ENCODE measurements at places on chromosomes 1 and 21. TPM values are rescaled to one million over a fixed set of nuclear protein-coding genes. Genes with fewer than 3 reads are reported as not detected.

GRCh38 chr1:203625628-203626019, 1.0 kb upstream of the ATP2B4 start:
- DNase-seq: no peak

GRCh38 chr1:66395202-66396061, 138.5 kb upstream of the SGIP1 start:
- no peak for DNase-seq

DNA sequence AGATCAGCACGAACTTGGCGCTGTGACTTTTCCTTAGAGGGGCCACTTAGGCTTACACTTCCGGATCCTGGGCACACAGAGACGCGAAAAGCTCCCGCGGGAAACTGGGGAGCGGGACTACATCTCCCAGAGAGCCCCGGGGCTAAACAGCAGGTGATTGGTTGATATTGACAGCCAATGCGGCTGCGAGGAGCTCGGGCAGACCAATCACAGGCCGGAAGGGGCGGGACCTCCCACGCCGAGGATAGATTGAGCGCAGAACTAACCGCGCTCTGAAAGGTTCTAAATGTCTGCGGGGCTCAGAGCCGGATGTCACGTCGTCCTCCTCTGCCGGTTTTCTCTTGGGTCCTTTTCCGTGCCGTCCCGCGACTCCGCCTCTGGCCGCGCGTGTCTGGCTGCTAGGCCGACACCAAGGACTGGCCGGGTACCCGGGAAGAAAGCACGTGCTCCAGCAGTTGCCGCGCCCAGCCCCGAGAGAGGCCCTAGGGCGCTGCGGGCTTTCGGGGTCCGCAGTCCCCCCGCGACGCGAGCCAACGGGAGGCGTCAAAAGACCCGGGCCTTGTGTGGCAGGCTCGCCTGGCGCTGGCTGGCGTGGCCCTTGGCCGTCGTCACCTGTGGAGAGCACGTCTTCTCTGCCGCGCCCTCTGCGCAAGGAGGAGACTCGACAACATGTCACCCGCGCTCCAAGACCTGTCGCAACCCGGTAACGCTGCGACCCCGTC, at the start of gene MTR:
Gene MTR, plus strand, starts transcription at position 258 of the 722 bp plus-strand sequence. Its CDS starts 412 bp downstream, at position 670.
- peak; percentile 87 for DNase-seq

DNA sequence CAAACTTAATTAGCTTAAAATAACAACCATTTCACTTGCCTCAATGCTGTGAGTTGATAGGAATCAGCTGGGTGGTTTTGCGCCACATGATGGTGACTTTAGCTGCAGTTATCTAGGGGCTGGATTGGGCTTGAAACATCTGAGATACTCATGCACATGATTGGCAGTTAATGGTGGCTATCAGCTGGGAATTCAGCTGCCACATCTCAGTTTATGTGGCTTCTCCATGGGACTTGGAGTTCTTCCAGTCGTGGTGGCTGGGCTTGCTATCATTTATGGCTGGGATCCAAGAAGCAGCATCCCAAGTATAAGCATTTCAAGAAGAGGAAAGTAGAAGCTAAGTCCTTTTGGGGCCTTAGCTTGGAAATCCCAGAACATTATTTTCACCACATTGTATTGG, 36.4 kb downstream of the PDC start:
- no peak for DNase-seq

DNA sequence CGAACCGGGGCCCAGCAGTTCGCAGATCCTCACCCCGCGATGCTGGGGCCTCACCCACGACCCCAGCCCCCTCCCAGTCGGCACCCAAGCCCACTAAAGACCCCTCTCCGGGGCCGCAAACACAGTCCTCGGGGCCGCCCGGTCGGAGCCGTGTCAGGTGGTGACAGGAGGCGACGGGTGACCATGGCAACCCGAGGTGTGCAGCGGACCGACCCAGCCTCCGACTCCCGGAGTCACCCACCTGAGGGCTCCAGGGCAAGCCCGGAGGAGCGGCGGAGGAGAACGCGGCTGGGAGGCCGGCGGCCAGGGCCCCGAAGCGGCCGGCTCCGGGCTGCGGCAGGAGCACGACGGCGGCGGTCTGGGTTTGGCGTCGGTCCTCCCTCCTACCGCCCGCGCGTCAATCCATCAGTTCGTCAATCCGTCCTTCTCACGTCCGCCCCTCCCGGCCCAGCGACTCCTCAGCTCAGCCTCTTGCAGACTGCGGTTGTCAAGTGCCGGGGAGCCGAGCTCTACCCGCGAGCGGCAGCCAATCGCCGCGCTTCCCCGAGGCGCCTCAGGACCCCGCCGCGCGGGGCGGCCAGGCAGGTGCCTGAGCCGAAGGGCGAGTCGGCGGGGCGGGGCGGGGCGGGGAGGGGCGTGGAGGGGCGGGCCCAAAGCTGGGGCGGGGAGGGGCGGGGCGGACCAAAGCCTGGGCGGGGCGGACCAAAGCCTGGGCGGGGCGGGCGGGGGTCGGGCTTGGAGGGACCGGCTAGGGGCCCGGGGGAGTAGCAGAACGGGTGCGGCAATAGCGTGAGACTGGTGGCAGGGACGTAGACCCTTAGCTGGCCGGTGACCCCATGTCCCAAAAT, at the start of gene WDR47:
Gene WDR47, minus strand, starts transcription at position 482 of the 848 bp plus-strand sequence. CDS start 18,590 bp downstream, outside the sequence.
- DNase-seq: peak; percentile 89

DNA sequence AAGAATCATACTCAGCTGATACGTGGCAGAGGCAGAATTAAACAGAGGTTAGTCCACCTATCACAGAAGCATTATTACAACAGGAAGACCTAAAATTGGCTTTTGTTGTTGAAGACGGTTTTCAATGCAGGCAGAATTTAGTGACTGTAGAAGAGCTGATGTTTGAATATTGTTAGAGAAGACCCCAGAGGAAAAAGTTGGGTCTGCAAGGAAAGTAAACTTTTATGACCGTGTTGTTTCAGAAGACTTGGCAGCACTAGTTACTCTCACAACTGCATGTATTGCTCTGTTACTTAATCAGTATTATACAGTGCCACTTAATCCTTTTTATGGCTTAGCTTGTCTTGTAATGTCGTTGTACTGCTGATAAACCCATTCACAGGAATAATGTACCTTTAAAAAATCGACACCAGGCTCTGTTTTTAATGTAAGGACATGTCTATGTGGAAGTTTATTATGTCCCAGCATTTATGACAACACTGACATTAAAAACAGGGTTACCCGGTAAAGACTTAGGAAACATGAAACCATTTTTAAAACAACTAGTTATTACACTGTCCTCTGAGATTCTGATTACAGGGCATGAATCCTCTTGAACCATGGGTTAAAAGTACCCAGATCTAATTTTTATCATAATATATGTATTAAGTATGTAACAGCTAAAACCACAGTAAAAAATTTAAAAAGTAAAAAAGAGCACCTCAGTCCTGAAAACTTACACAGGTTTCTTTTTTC, 235.4 kb downstream of the TTLL7 start:
- no peak for DNase-seq

The ACKR1 gene
- 0.27 TPM for total RNA-seq

The LYPLAL1 gene
- 5.7 TPM for total RNA-seq

The DOP1B gene
- 10.8 TPM for total RNA-seq

All from hematopoietic multipotent progenitor cell (in vitro differentiated cells).